ENCODE measurements at places on chromosomes 5 and 9.

DNA sequence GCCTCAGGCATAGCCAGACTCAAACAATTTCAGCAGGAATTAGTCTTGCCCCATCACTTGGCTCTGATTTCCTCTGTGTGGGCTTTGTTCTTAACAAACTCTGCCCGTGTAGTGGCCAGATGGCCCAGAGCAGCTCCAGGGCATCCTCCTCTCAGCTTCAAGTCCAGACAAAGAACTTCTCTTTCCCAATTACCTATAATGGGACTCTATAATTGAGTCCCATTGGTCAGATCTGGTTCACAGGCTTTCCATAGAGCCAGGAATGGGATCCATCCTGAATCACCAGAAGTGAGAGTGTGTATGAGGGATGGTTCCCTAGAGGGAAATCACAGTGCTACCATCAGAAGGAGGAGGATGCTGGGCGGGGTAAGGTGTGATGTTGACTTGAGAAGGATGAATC is 515.8 kb downstream of the KIF4B start:
- no peak for DNase-seq

DNA sequence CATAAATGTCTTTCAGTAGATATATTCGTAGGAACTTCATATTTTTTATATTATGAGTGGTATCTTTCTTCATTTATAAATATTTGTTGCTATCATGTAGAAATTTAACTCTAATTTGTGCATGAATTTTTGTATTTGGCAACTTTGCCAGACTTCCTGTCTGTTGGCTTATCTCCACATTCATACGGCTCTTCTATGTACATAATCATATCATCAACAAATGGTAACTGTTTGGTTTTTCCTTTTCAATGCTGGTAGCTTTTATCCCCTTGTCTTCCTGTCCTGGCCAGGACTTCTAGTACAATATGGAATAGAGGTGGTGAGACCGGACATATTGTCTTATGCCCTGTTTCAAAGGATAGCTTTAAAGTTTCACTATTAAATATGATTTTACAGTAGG is 132.3 kb upstream of the COL5A1 start:
- DNase-seq = no peak

GRCh38 chr9:12658531-12659209 is 34.5 kb upstream of the TYRP1 start:
- DNase-seq = no peak

GRCh38 chr5:3896098-3896497 is 300.5 kb downstream of the IRX1 start:
- DNase-seq = no peak

DNA sequence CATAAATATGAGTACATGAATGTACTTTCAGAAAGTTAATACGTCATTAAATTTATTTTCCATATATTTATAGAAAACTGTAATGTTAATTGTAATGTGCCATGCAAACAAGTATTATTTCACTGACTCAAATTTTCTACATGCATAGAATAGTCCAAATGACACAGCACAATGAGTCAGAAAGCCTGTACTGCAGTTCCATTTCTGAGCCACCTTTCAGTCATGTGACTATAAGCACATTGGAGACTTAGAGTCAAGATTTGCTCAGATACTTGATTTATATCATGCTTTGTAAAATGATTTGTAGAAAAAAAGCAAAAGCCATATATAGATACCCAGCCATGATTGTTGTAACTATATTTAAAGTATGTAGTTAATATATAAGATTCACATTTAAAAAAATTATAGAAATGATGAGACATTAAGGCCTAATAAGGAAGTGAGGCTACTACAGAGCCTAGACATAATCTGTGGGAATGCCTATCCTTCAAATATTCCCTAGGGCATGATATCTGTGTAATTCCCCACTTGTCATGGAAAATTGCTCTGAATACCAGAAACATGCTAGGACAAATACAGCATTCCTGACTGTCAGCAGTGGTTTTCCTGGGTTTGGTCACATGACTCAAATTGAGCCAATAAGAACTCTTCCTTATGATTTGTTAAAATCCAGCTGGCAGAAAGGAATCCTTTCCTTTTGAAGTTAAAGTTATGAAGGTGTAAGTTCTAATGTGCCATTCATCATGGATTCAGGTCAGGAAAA is 50.0 kb downstream of the PTPRD start:
- no peak for DNase-seq

DNA sequence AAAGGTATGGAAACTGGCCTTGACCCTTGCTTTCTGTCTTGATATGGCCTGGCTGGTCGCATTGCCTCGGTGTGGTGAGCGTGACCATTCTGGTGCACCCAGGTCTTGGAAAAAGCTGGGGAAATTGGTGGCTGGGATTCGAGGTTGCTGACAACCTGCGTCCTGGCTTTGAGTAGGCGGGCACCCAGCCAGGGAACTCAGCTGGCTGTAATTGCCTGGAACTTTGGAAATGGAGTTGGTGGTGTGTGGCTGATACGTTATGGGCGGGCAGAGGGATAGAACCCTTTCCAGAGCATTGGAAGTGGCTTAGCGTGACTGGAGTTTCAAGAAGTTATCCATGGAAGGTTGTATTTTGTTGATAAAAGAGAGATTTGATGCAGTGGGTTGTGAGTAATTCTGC is 35.2 kb downstream of the KCNMB1 start:
- no peak for DNase-seq

- no peak for DNase-seq
Observed at GRCh38 chr5:133118741-133119140, 66.9 kb downstream of the HSPA4 start.

DNA sequence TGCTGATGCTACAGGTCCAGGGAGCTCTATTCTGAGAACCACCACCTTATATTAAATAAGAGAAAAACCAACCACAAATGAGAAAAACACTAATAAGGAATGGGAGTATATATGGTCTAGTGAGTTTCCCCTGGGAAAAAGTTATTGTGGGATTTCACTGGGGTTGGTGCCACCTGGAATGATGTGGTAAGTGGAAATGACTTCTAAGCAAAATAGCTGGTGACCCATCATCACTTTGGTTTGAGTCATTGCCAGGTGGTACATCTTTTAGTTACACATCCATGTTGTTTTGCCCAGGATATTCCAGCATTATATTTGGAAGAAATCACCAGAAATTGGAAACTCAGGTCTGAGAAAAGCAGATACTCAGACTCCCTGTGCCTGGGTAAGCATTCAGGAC is 437.3 kb downstream of the DTWD2 start:
- DNase-seq = no peak

- DNase-seq = no peak
Observed at GRCh38 chr5:59245198-59245597, 648.3 kb downstream of the PDE4D start.

DNA sequence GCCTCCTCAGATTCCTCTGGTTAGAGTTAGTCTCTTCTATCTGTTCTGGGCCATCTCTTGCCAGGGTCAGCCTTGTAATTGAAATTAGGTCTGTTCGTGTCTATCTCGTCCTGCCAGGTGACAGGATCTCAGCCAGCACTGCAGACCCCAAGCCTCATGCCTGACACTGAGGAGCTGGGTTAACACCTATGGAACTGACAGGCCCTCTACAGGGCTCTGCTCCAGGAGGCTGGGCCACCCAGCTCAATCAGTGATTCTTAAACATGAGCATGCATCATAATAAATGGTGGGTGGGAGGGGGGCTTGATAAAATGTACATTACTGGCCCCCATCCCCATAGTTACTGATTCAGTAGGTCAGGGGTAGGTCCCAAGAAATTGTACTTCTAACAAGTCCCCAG is 103.4 kb downstream of the PSD2 start:
- no peak for DNase-seq

- DNase-seq = no peak
Observed at GRCh38 chr5:82674671-82675070, 396.5 kb upstream of the RPS23 start.

- DNase-seq = no peak
Observed at GRCh38 chr5:123104607-123105006, 15.6 kb downstream of the PRDM6 start.

GRCh38 chr5:119019949-119020348 is 31.6 kb upstream of the DTWD2 start:
- DNase-seq = no peak

- DNase-seq = no peak
Observed at GRCh38 chr9:629146-629545, 212.4 kb upstream of the DMRT1 start.

- no peak for DNase-seq
Observed at GRCh38 chr5:62631909-62632580, 53.4 kb downstream of the LRRC70 start.

GRCh38 chr5:94847726-94848125 is 229.3 kb downstream of the SLF1 start:
- no peak for DNase-seq

DNA sequence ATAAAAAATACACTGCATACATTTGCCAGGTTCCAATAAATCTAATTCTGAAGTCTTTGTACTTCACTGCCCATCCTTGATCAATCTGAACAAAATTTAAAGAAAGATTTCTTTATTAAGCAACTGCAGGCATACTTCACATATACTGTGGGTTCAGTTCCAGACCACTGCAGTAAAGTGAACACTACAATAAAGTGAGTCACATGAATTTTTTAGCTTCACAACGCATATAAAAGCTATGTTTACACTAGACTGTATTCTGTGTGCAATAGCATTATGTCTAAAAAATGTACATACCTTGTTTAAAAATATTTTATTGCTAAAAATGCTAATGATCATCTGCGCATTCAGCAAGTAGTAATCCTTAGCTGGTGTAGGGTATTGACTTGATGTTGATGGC is 52.1 kb downstream of the SSBP2 start:
- DNase-seq = no peak

GRCh38 chr9:6184749-6185645 is 30.6 kb upstream of the IL33 start:
- DNase-seq = no peak

DNA sequence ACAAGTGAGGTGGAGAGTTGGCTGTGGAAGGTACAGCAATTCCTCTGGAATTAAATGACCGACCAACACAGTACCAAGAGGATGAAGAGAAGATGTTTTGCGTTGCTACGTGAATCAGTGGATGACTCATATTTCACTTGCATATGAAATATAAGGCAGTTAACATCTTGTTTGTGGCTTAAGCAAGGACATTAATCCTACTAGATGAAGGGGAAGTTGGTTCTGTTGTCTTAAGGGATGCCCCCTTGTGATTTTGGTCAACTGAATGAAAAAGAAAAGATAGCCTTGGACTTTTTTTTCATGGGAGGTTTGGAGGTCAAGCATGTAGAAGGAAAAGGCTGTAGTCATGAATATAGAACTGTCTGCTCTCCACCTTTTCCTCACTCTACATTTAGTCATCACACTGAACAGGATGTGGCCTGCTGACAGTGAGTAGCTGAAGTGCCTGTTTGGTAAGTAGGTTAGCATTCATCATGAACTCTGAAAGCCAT is 33.9 kb downstream of the VLDLR start:
- peak; percentile 18 for DNase-seq

DNA sequence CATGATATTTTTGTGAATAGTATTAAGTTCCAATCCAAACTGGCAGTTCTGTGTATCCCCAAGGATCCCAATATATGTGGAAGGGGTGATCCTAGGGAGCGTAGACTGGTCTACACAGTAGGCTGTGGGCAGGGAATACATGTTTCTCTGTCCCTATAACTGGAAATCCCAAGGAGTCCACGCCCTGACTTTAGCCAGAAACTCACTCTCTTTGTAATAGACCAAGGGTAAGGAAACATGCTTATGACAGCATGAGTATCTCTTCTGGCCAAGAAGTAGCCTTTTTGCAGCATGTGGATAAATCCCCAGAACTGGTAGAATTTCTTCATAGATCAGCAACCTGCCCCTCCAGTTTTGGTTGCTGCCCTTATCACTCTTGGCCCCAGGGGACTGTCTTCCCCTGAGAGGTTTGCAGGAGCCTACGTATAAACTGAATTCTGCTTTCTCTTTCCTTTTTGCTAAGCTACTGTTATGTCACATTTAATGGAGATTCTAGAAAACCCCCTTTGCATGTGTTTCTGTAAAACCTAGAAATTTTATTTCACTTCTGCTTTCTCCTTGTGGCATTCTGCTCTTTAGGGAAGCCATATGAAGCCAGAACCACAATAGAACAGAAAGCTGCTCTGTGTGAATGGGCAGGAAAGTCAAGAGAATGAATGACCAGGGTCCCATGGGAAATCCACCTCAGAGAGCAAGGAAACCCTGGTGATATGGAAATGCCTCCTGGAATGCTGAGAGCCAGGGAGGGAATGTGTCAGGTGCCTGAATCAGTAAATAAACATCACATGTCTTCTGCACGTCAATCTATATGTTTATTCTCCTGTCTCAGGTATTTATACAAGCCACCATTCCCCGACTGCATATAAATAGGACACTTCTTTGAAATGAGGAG is 3.5 kb downstream of the IFNA2 start:
- DNase-seq = no peak

GRCh38 chr9:111839387-111839786 is 44.6 kb upstream of the SHOC1 start:
- DNase-seq = no peak

DNA sequence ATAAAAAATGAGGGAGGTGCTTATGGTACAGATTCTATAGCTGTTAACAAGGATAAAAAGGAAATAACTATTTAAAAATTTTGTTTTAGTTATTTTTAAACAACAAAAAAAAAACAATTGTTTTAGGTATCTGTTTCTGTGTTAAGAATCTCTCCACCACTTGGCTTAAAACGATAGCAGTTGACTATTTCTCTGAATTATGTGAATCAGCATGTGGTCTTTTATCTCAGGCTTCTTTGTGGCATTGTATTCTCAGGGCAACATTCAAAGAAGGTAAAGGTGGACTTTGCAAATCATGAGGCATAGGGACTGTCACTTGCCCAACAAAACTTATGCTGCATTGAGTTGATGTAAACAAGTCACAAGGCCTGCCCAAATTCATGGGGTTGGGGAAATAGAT is 55.2 kb downstream of the ERBIN start:
- DNase-seq = no peak

DNA sequence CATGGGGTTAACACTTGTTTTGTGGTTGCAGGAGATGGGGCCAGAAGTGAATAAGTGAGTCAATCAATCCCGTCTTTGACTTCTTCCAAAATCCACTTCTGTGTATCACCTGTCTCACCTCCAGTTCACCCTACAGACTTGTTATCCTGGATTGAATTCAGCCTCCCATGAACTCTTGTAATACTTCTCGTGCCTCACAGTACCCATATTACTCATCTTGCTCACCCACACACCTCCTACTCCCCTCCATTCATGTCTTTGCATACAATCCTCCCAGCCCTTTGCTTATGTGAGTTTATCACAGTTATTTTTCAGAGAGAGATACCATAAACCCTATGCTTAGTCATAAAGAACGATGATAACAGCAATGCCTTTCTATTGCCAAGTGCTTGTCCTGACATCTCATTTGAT is 52.9 kb upstream of the PAPPA start:
- no peak for DNase-seq

GRCh38 chr5:31656806-31657205 is 17.9 kb downstream of the PDZD2 start:
- DNase-seq = no peak

DNA sequence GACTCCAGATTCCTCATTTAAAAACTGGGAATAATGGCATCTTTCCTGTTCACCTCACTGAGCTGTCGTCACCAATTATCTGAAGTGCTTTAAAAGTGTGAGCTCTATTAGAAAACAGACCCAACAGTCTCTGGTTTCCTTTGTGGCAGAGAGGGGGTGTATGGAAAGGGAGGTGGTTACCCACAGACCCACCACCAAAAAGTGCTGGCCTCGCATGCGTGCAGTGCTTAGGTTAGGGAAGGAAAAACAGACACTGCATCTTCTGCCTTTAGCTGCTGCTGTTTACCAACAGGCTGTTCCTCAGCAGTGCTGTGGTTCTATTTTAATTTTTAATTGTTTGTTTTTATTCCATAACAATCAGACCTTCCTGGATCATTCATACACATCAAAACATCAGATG is 249.6 kb downstream of the PIK3R1 start:
- DNase-seq = no peak
